ENCODE measurements at places on chromosomes 2 and 18. TPM values are rescaled to one million over a fixed set of nuclear protein-coding genes. Genes with fewer than 3 reads are reported as not detected.

DNA sequence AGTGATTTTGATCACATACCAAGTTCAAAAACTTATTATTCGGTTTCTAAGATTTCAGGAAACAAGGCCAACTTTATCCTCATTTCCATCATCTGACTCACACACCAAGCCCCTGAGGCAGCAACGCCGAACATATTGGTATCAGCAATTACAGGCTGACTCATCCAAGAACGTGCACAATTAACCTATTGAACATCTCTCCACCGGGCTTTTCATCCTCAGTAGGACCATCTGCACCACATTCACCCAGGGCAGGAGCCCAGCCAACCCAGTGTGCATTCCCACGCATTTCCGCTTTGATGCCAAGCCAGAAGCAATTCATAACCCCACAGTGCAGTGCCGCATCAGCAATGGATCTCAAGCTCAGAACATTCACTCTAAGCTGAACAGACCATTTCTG, 52.9 kb downstream of the SCG2 start:
- DNase-seq, result no peak

DNA sequence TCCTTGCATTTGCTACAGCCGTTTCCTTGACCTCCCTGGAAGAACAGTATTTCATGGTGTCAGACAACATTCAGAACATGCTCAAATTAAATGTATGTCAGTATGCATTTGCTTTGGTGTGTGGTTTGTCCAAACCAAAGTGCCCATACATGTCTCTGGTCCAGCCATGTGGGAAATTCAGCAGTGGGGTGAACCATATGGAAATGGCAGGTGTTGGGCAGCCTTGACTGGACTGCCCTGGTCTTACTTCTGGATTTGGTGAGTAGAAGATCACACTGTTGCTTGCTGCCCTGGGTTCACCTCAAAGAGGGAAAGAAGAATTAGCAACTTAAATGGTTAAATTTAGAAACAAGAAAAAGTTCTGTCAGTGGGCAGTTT, 84.5 kb downstream of the MSH2 start:
- DNase-seq, result no peak

DNA sequence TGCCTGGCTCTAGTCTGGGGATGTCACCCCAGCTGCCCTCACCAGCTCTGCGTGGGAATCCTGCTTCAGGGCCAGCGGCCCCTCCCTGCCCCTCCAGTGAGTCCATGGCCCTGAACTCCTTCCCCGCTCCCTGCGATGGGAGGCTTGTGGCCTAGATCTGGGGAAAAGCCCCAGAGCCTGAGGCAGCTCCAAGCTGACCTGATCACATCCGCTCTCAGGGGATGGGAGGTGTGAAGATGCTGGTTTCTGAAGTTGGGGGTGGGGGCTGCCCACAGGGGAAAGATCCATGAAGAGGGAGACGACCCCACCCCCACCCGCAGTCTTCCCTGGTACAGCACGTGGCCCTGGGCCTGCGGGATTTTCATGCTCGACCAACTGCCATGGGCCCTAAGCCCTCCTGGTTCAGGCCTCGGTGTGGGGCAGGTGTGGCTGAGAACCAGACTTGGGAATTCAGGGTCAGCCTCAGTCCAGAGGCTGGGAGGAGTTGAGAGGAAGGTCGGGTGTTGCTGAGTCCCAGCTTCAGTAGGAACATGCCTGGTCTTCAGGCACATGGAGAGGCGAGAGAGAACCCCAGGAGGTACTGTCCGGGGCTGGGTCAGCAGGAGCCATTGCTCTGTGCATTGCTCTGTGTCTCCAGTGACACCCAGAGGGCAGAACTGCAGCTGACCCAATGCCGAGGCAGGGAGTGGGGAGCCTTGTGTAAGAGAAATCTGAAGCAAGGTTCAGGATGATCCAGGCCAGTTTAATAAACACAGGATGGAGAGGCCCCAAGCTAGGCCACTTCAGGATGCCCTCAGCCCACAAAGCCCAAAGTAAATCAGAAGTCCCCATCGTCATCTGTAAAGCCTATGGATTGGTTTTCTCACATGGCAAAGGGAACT, 115.1 kb downstream of the CAPN13 start:
- no peak for DNase-seq

GRCh38 chr2:225464346-225465025, 65.0 kb downstream of the NYAP2 start:
- no peak for DNase-seq

GRCh38 chr2:41853427-41854191, 194.2 kb upstream of the PKDCC start:
- no peak for DNase-seq

- no peak for DNase-seq
These were observed 2.3 kb upstream of the PTPN18 start for GRCh38 chr2:130353291-130354138.

- no peak for DNase-seq
These were observed 3.0 kb downstream of the WDR75 start for GRCh38 chr2:189444322-189444721.

DNA sequence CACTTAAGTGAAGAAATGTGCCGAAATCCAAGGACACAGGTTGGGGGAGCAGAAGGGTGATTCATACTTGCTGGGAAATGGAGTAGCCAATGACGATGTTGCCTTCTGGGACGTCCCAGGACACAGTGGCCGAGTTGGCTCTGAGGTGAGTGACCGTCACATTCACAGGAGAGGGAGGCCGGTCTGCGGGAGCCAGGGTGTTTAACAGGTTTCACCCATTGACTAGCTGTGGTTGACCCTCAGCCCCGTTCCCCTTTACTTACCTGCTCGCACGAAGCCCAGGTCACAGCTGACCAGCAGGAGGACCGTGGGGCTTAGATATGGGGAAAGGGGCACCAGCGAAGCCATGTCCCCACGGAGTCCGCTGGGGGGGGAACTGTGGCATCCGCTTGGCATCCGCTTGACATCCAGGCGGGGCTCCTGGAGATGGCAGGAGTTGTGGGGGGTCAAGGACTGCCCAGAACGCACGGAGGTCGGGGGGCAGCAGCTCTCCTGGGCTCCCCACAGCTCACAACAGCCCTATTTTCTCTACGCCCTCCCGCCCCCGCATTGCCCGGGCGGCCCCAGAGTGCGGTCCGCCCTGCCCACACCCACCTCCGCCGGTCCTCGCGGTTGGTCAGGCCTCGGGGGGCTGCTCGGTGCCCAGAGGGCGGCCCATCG, 586 bp downstream of the FNDC4 start:
- DNase-seq, result no peak

DNA sequence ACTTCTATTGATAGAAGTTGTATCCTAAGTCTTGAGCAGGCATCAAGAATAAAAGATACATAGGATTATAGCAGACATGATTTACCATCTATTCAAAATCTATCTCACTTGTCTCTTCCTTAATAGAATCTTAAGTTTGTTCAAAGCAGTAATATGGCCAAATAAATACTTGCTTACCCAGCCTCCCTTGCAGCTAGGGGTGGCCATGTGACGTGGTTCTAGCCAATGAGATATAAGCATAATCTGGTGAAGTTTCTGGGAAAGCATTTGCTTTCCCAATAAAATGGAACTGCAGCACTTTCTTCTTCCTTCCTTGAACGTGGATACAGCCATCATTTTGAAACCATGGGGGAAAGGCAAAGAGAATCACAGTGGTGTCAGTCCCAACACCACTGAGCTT, 33.7 kb upstream of the SLC1A4 start:
- DNase-seq, result no peak

- no peak for DNase-seq
These were observed 211.9 kb downstream of the STK39 start for GRCh38 chr2:168035458-168035857.

- DNase-seq, result no peak
These were observed 1.2 kb downstream of the GATA6 start for GRCh38 chr18:22170421-22171257.

DNA sequence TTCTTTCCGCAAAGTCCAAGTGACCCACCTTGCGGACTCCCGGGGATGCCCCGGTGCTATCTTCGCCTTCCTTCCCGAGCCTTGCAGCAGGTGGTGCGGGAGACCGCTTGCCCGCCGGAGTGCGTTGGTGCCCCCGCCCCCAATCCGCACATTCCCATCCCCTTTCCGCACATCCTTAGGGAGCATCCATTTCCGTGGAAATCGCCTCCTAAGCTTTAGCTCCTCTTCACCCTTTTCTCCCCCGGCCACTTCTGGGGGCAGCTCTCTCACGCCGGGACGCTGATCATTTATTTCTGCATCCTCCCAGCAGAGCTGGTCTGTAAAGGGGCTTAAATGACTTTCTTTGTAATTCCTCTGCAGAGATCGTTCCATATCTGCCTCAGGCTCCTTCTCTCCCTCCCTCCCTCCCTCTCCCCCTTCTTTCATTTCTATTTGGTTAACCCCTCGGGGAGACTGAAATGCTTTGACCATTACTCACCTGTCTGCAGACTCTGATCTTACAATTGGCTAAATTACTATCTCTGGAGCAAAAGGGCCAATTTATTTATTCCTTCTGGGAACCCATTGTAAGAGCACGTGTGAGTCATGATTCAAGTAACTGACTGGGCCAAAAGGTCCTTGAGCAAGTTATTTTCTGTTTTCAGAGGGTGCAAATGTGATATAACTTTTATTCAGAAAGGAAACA, 1.3 kb upstream of the LYPD1 start:
- DNase-seq, result no peak

GRCh38 chr2:184879671-184880070, 281.3 kb downstream of the ZNF804A start:
- no peak for DNase-seq

- no peak for DNase-seq
These were observed 22.2 kb downstream of the MBP start for GRCh38 chr18:77110400-77110799.

GRCh38 chr2:7363906-7364305, 446.7 kb downstream of the RNF144A start:
- no peak for DNase-seq

- DNase-seq, result no peak
These were observed 6.9 kb upstream of the DPYSL5 start for GRCh38 chr2:26840937-26841610.

GRCh38 chr18:79487801-79488201, 92.1 kb downstream of the NFATC1 start:
- DNase-seq, result no peak

- peak; percentile 0 for DNase-seq
These were observed 728.8 kb upstream of the PIK3C3 start for GRCh38 chr18:41226186-41226585.

- no peak for DNase-seq
These were observed 24.2 kb downstream of the PELI1 start for GRCh38 chr2:64120008-64120407.

GRCh38 chr2:15092691-15093090, 460.2 kb downstream of the LRATD1 start:
- no peak for DNase-seq

DNA sequence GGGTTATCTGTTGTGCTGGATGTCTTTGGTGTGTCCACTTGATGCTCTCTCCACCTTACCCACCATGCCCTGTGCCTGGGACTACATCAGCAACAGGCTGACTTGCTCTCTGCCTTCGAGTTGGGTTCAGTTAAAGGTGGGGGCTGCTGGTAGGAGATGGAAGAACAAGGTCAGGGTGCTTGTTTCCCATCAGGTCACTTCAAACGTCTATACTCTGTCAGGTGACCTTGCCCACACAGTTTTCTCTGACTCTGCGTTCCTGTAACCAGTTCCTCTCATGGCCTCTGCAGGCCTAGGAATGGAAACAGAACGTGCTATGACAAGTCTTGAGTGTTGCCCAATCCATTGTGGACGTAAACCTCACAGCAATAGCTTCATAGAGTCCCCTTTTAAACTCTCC, 38.4 kb upstream of the PAPOLG start:
- no peak for DNase-seq

CACNB4 gene
- 14.2 TPM for polyA plus RNA-seq

TRPM8 gene
- polyA plus RNA-seq, result not detected

C2orf92 gene
- polyA plus RNA-seq, result 25.6 TPM

NYAP2 gene
- polyA plus RNA-seq, result 0.08 TPM

KCNE4 gene
- 21.2 TPM for polyA plus RNA-seq

SLC25A12 gene
- 23.4 TPM for polyA plus RNA-seq

ABI2 gene
- polyA plus RNA-seq, result 97.4 TPM

NT5DC4 gene
- 0.14 TPM for polyA plus RNA-seq

TBR1 gene
- not detected for polyA plus RNA-seq

ONECUT2 gene
- polyA plus RNA-seq, result 0.13 TPM

PMAIP1 gene
- polyA plus RNA-seq, result 4.0 TPM

CBLN2 gene
- polyA plus RNA-seq, result 10.3 TPM

ADAM17 gene
- 37.3 TPM for polyA plus RNA-seq
